ENCODE measurements at places on chromosomes 4 and X.

- no peak for DNase-seq
Observed at GRCh38 chr4:175413561-175413960, 398.5 kb downstream of the GPM6A start.

DNA sequence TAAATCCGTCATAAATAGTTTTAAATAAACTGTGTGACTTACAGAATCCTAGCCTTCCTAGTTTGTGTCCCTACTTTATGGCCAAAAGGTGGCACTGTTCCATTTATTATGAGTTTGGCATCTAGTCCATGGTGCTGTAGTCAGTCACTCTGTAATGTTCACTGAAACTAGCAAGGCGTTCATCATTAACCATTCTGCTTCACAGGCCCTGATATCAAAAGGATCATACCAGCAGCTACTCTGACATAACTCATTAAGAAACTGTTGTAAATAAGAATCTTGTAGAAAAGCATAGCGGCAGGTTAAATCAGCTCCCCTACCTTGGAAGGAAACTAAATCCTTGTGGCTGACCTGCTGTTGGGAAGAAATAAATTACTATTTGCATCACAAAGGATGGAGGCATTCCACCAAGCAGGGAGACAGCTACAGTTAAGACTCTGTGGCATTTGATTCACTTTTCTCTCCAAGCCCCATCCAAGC is 919.6 kb upstream of the DIAPH2 start:
- peak; percentile 53 for DNase-seq

DNA sequence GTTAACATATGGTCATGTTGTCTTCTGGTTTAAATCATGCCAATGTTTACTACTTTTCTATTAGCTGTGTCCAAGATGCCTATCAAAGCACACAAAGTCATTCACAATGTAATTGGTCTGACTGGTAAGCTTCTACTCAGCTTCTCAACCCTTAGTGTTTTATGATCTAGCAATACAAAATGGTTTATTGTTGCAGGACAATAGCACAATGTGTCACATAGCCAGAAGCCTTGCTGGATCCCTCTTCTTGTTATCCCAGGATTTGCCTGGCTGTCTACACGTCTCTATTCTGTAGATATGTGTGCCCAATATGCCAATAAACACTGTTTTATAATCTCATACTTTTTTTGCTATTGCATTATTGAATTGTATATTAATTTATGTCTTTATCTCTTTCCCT is 1111.0 kb upstream of the AGA start:
- peak; percentile 4 for DNase-seq

DNA sequence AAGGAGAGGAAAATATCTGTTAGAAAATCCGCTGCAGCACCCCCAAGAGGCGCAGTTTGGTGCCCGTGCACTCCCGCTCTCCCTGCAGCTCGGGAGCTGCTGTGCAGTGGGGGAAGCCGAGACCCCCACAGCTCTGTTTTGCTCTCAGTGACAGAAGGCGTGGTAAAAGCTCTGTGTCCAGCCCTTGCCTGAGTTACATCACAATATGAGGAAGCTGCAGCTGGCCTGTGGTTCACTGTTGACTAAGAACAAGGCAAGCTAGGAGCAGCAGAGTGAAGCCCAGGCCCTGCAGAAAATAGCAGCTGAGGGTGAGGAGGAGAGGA is 88.5 kb upstream of the ADRA2C start:
- DNase-seq = no peak

- no peak for DNase-seq
Observed at GRCh38 chr4:156948133-156948532, 23.5 kb downstream of the PDGFC start.

- no peak for DNase-seq
Observed at GRCh38 chr4:140243278-140243753, 89.3 kb upstream of the MAML3 start.

- peak; percentile 7 for DNase-seq
Observed at GRCh38 chr4:137471895-137472294, 60.4 kb downstream of the PCDH18 start.

- peak; percentile 5 for DNase-seq
Observed at GRCh38 chrX:115894087-115894486, 276.5 kb upstream of the AGTR2 start.

- DNase-seq = no peak
Observed at GRCh38 chrX:43581167-43581566, 74.9 kb upstream of the MAOA start.

DNA sequence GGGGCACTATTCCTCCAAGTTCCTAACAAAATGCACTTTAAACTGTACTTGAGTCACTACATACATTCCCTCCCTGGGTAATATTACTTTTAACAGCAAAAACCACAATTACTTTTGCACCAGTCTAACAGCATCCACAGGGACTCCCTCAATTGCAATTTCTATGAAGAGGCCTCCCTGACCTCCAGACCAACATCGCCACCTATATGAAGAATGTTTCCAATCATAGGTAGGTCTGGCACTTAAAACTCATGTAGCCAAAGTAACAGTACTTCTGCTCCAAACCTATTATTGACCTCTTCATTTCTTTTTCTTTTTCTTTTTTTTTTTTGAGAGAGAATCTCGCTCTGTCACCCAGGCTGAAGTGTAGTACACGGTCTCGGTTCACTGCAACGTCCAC is 15.6 kb downstream of the NR3C2 start:
- no peak for DNase-seq
